Activated naive CD8-positive, alpha-beta T cell treated with anti-CD3 and anti-CD28 coated beads for 36 hours (primary cell): ENCODE measurements at places on chromosomes 4 and X.

DNA sequence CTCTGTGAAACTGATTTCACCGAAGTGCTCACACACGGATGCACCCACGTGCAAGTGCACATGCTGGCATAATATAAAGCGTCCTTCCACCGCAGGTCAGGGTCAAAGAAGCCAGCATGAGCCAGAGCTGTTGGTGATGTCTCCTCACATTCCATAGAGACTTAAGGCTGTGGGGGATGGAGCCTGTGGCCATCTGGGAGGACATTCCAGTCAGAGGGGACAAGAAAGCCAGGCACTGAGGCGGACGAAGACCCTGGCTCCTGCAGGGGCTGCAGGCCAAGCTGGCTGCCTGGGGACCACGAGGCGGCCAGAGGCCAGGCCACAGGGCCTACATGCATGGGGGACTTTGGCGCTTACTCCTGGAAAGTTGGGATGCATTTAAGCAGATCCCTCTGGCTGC, 7.7 kb downstream of the RNF212 start:
- DNase-seq, result no peak

- DNase-seq, result no peak
Measured at GRCh38 chrX:151996347-151996746, 21.9 kb upstream of the GABRE start.

GRCh38 chr4:184591070-184591677, 58.1 kb downstream of the CASP3 start:
- DNase-seq, result no peak

DNA sequence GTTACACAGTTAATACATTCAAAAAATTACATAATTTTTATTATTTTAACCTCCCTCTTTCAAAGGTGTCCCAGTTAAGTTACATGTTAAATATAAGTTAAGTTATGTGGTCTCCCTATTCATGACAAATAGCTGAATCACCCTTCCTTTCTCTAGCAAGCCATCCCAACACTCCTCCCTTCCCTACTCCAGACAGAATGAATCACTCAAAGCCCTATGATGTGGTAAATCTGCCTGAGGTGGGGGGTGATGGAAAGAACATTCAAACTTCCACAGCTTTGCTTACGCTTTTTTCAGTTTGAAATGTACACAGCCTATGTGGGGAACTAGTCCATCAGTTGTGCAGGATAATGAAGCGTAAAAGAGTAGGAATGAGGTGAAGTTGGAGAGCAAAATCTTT, 90.2 kb downstream of the CXCL13 start:
- no peak for DNase-seq

DNA sequence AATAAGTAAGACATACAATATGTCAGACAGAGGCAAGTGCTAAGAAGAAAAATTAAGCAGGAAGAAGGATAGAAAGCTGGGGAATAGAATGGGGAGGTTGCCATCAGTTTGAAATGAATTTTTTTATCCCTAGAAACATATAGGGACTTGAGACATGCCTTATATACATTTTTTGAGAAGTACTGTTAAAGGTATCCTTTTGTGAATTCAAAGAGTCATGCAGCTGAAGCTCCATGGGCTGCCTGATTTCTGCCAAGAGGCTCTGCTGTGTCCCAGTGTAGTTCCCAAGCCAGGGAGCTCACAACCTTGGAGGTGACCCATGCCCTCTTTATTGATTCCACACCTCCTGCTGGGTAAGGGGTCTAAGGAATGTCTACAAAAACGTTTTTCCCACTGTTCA, 564.6 kb upstream of the DIPK2B start:
- no peak for DNase-seq
